ENCODE measurements at places on chromosomes 1 and 21.

DNA sequence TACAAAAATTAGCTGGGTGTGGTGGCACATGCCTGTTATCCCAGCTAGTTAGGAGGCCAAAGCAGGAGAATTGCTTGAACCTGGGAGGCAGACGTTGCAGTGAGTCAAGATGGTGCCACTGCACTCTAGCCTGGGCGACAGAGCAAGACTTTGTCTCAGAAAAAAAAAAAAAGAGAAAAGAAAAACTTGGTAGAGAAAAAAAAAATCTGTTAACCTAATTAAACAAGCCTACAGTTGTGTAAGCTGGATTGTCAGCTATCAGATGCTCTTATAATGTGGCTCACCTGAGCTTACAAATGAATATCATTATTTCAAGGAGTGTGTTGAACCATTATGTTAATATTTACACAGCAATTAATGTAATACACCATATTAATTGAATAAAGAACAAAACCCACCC is 26.4 kb upstream of the EYA3 start:
- no peak for DNase-seq

DNA sequence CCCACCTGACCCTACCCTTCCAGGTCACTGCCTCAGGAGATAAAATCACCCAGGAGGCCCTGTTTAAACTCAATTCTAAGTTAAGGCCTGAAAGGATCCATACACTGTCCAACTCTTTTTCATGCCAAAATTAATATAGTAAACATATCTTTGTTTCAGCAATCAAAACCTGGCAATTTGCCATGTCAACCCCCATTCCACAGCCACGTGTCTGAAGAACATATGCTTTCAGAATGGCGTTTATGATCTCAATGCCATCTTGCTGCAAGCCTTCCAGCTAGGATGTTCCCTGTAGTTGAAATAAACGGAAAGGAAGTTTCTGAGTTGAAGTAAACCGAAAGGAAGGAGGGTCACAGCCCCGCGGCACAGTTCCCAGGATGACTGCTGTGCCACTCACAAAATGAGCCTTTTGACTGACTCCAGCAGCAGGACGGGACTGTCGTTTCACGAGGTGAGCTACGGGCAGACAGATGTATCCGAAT is 472.0 kb downstream of the SMYD3 start:
- no peak for DNase-seq

- DNase-seq: no peak
Measured at GRCh38 chr21:32319012-32319411, 20.4 kb downstream of the MRAP start.

DNA sequence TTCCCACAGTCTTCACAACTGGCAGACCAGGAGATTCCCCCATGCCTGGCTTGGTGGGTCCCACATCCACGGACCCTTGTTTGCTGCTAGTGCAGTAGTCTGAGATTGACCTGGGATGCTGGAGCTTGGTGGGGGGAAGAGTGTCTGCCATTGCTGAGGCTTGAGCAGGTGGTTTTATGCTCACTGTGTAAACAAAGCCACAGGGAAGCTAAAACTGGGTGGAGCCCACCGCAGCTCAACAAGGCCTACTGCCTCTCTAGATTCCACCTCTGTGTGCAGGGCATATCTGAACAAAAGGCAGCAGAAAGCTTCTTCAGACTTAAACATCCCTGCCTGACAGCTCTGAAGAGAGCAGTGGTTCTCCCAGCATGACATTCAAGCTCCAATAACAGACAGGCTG is 177.3 kb upstream of the ETV3 start:
- no peak for DNase-seq

DNA sequence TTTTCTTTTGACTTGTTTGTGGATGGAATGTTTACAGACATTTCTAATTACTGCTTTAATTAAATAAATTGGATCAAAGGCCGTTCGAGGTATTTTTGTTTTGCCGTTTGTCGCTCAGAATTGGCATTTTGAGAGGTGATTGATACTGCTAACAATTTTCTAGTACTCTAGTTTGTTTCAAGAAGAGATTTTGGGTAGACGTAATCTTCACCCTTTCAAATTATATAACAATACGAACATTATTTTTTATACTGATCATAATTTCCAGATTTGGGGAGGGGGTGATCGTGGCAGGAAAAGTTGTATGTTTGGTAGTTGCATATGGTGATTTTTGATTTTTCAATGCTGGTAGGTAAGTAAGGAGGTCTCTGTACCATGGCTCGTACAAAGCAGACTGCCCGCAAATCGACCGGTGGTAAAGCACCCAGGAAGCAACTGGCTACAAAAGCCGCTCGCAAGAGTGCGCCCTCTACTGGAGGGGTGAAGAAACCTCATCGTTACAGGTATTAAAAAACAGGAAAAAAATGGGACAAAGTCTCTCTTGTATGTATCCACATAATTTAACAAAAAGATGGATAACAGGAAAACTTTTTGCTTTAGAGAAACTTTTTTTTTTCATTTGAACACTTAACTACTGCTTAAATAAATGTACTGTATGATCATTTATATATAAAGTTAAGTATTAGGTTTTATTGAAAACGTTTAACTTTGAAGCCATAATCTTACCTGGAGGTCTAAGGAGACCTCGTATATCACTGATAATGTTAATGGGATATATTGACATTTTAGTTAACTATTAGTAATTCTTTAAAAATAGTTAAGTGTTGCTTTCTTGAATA is 1.7 kb downstream of the H3-3A start:
- DNase-seq: no peak

GRCh38 chr1:227343727-227344551 is 25.6 kb upstream of the CDC42BPA start:
- no peak for DNase-seq

DNA sequence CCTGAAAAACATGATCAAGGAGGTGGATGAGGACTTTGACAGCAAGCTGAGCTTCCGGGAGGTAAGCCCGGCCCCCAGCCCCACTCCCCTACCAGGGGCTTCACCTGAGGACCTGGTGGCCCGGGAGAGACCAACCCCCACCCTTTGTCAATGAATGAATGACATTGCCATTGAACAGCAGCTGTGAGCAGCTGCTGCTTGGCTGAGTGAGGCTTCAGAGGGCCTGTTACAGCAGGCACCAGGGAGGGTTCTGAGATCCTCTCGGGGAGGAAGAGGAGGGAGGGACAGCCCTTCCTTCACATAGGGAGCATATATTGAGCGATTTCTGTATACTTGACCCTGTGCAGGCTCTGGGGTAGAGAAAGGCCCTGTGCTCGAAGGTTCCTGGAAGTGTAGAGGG is 12.3 kb upstream of the CTRC start:
- no peak for DNase-seq

DNA sequence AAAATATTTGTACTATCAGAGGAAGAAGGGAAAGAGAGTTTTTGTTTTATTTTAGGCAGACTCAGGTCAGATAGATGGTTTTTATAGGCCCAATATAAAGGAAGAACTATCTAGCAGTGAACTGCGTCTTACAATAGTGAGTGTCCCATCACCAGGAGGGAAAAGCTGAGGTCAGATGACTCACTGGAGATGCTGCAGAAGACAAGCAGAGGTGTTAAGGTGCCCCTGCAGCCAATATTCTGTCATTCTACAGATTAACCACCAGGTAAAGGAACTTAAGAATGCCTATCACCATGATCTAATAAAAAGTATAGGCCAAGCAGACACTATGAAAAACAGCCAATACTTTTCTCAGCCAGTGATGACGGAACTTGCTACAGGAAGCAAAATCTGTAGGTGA is 29.6 kb downstream of the IVNS1ABP start:
- no peak for DNase-seq

- DNase-seq: no peak
Measured at GRCh38 chr1:150160964-150161621, 11.4 kb downstream of the PLEKHO1 start.

GRCh38 chr21:41972511-41973205 is 18.8 kb upstream of the C2CD2 start:
- DNase-seq: peak; percentile 3

GRCh38 chr1:29821605-29822004 is 585.3 kb downstream of the PTPRU start:
- DNase-seq: no peak

DNA sequence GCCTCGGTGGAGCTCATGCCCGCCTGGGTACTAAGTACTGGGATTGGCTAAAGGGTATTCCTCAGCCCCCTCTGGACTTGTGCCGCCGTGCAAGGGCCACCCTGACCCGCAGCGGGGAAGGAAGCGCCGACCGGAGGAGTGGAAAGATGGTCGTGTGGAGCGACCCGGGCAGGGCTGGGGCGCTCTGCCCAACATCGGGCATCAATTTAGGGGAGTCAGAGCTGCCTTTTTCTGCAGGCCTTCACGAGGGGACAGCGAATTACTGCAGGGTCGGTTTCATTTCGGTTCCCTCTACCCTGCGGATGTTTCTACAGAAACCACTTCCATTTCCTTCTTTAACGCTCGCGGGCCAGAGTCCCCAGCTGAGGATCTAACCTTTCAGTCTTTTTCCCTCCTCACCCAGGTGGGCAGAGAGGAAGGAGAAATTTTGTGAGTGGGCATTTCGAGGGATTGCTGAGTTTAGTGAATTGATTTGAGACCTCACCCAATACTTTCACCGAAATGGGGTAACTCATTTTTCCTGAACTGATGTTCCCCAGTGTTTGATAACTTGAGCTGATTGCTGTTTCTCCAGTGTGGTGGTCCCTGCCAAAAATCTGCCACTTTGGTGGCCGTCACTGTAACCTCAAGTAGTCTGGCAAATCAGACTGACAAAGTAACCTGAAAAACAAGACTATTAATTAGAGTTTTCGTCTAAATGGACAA is 1.1 kb downstream of the TOR1AIP1 start:
- DNase-seq: no peak

Measured in activated CD4-positive, alpha-beta T cell treated with anti-CD3 and anti-CD28 coated beads for 1 hour (primary cell).